ENCODE measurements at places on chromosomes 1 and 21. TPM values are rescaled to one million over a fixed set of nuclear protein-coding genes. Genes with fewer than 3 reads are reported as not detected.

The GJA8 gene
- total RNA-seq, result not detected

The OR2L2 gene
- 2.1 TPM for total RNA-seq

The AGRN gene
- 71.5 TPM for total RNA-seq

The LRRN2 gene
- 10.8 TPM for total RNA-seq

The FGR gene
- 1.9 TPM for total RNA-seq

The HSF2BP gene
- total RNA-seq, result 2.5 TPM

The CAPN8 gene
- not detected for total RNA-seq

The MIXL1 gene
- 0.18 TPM for total RNA-seq

The F3 gene
- total RNA-seq, result 9.6 TPM

The TTC39A gene
- 7.0 TPM for total RNA-seq

The PCP4L1 gene
- 13.0 TPM for total RNA-seq

The ATP5PO gene
- 82.2 TPM for total RNA-seq

Measured in cerebellum (tissue), 4 donors.